ENCODE measurements at places on chromosomes 6 and 20.

DNA sequence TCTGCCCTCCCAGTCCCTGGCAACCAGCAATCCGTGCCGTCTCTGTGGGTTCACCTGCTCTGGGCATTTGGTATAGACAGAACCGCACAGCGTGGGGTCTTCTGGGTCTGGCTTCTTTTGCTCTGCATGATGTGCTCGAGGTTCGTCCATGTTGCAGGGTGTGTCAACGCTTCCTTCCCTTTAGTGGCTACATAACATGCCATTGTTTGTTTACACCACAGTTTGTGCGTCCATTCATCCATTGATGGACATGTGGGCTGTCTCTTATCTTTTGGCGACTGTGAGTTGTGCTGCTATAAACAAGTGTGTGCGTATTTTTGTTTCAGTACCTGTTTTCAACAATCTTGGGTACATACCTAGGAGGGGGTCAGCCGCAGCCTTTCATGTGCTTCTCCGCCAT lies 149.5 kb upstream of the RPS6KA2 start:
- no peak for DNase-seq

DNA sequence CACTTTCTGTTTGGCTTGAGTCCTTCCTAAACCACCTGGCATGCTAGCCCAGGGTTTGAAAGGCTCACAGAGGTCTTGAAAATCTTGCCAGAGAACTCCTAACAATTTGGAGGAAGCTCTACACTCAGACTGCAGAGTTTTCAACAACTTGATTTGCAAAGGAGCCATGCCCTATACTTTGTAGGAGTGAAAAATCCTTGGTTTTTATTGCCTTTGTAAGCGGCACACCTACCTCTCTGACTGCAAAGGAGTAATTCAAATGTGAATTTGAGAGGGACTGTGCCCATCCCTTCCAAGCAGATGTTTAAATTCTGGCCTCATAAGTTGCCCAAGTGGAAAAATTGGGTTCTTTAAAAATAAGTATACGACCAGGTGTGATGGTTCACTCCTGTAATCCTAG lies 41.5 kb downstream of the SLC2A12 start:
- no peak for DNase-seq

GRCh38 chr6:13508711-13509705 lies 21.6 kb upstream of the GFOD1 start:
- DNase-seq: no peak

DNA sequence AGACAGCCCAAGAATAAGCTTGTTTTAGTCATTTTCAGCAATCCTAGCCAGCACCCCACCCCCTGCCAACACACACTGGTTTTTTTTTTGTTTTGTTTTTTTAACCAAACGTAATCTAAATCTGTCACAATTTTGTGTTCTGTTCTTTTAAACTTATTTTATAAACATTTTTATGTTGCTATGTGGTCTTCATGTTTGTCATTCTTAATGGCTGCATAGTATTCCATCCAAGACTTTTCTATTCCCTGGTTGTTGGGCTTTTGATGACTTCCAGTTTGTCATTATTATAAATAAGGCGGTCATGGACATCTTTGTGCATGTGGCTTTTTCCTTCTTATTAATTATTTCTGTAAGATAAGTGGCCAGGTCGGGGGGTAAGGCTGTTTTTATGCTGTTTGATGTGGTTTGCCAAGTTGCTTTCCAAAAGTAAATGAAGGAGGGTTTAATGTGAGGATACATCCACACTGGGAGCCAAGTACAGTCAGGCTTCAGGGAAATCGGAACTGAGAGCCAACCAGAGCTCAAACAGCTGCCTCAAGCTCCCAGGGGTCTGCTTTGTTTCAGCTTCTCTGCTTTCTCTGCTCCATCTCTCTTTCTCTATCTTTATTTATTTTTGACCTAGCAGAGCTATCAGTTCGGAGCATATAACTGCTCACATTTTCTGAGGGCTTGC lies 125.8 kb downstream of the VEGFA start:
- DNase-seq: no peak

GRCh38 chr6:347951-348859 lies 43.3 kb upstream of the IRF4 start:
- DNase-seq: no peak

- DNase-seq: peak; percentile 57
Observed at GRCh38 chr20:50320901-50321796, 130.5 kb downstream of the CEBPB start.

DNA sequence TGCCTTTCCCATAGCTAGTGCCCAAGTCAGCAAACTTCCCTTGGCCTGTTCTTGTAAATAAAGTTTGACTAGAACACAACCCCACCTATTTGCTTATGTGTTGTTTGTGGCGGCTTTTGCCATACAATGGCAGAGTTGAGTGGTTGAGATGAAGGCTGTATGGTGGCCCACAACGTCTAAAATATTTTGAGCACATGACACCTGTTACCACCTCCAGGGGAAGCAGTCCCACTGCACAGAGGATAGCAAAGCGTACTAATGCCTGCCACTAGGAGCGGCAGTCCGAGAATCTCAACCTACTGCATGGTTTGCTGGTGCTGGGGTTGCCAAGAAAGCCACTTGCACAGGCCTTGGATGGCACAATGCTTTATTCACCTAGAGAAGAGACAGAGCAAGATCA lies 58.6 kb downstream of the TGM2 start:
- DNase-seq: no peak

- DNase-seq: no peak
Observed at GRCh38 chr20:50281831-50282591, 91.4 kb downstream of the CEBPB start.

GRCh38 chr20:46530640-46531039 lies 17.3 kb upstream of the ZNF334 start:
- no peak for DNase-seq

DNA sequence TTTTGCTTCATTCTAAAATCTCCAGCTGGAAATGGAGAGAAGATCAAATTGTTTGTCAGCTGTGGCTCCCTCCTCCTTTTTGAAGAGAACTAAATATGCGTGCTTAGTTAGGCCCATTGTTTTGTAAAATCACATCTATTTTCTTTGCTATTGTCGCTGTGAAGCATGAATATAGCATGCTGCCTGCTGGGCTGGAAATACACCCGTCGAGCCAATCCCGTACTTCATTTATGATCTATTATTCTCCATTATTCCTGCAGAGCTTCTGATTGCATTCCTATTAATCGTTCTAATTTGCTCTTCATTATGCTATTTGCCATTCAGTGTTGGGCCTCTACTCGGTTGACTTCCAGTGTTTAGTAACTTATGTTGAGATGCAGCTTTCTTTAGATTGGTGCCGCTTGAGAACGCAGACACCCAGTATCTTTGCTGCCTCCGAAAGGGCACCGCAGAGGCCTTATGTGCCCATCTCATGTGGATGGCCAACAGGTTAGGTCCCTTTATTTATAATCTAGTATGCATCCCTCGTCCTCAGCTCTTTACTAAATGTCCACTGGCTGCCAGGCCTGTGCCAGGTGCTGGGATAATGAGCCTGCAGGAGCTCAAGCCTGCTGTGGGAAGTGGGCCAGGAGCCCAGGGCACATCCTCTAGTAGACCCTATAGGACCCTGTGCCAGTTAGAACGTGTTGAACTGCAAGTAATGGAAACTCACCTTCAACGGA lies 45.6 kb downstream of the FAM50B start:
- no peak for DNase-seq

- DNase-seq: no peak
Observed at GRCh38 chr6:89411145-89412070, 665 bp downstream of the RRAGD start.

- DNase-seq: no peak
Observed at GRCh38 chr6:139443231-139444112, 69.0 kb upstream of the CITED2 start.

DNA sequence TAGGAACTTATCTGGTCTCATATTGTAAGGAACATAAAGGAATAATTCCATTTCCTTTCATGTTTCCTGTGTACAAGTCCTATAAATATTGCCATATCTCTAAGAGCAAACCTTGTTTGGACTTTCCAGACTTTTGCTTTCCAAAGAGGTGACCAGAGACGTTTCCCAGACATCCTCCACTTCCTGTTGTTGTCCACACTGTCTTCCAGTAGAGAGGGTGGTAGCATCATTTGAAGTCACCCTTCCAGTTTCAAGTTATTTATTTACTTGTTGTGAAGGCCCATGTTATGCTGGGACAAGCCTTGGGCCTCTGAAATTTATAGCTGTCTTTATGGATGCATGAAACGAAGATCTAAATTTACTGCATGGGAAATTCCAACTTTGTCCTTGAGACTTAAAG lies 10.6 kb upstream of the TGM3 start:
- DNase-seq: no peak

DNA sequence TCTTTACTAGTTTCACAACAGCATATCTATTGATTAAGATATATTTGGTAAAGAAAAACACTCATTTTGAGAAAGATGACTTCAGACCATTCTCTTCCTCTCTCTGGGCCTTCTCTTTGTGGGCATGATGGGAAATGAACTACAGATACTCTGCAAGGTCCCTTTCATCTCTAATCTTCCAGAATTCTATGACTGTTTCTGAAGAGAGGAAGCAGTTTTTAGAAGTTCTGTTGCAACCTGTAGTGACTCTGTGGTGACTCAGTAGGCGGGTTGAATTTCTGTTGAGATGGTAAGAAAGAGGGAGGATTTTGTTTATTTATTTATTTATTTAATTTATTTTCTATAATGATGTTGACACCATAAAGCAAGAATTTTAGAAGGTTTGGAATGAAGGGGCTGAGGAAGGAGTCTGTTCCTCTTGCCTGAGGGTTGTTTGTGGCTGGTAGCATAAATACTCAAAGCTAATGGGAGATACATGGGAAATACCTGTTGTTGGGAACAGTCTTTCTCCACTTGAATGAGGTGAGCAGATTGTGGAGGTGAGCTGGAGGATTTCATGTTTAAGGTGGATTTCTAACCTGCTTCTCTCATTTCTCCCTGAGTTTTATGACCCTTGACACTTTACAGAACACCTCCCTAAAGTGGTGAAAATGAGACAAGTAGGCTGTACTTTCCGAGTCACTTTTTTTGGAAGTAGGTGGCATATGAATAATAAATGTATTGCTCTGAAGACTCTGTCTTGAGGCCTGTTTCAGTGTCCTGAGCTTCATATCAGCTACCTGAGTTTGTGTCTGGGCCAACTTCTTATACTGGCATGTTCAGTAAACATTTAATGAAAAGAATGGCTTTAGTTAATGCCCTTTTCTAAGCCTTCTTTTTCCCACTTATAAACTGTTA lies 15.0 kb downstream of the ACSS2 start:
- DNase-seq: peak; percentile 25
